HTR-8/SVneo (cell line): ENCODE measurements at places on chromosomes 12 and 14.
A peak's percentile ranks its signal among the peaks of the same experiment; 100 is the strongest.

DNA sequence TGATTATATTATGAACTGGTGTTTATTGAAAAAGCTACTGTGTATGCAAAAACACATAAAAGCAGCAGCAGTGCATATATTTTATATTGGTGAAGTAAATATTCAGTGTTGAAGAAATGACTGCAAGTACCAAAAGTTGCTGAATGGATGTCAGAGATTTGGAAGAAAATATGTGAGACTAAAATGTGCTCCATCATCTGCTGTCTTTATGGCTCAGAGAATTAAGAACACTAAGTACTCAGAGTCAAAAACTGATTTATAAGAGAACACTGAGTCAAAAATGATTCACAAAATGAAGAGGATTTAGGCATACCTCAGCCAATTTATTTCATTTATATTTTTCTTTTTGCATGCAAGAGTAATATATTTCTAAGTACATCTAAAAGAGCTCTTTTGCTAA lies 86.3 kb upstream of the PDZRN4 start:
- no peak for DNase-seq

DNA sequence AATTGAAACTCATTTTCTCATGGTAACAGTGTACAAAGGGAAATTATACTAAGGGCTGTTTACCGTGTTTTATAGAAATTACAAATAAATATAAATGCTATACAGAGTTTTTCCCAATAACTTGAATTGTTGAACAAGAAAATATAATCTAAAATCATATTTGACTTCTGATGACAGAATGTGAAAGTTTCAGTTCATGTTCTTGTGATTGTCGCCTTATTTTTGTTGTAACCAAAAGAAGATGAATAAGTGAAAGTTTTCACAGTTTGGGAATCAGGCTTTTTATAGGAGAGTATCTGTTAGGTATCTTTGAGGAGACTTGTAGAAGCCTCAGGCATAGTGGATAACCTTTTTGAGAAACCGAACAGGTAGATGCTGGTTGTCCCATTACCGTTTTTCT lies 28.1 kb downstream of the ANO6 start:
- no peak for DNase-seq

DNA sequence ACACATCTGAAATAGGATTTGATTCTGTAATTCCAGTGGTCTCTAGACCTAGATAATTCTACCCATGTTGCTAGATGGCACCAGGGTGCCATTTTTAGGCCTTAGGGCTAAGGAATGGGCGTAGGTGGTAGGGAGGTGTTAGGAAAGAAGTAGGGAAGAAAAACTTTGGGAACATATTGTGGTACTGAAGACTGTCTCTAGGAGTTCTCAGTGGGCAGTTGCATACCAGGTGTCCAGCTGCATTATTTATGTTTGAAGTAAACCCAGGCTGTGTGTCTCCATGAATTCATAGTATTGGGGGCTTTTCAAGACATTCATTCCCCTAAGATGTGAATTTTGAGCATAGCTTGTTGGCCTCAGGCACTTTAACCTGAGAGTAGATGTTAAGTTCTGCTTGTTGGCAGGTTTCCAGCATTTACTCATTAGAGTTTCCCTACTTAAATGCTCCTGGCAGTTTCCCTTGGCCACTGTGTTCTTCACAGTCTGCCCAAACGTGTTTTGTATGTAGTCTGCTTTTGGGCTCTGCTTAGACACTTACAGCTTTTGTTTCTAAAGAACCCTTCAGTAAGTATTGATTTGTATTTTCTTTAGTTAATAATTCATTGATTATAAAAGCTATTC lies 31.5 kb upstream of the CCT2 start:
- peak; percentile 35 for DNase-seq

DNA sequence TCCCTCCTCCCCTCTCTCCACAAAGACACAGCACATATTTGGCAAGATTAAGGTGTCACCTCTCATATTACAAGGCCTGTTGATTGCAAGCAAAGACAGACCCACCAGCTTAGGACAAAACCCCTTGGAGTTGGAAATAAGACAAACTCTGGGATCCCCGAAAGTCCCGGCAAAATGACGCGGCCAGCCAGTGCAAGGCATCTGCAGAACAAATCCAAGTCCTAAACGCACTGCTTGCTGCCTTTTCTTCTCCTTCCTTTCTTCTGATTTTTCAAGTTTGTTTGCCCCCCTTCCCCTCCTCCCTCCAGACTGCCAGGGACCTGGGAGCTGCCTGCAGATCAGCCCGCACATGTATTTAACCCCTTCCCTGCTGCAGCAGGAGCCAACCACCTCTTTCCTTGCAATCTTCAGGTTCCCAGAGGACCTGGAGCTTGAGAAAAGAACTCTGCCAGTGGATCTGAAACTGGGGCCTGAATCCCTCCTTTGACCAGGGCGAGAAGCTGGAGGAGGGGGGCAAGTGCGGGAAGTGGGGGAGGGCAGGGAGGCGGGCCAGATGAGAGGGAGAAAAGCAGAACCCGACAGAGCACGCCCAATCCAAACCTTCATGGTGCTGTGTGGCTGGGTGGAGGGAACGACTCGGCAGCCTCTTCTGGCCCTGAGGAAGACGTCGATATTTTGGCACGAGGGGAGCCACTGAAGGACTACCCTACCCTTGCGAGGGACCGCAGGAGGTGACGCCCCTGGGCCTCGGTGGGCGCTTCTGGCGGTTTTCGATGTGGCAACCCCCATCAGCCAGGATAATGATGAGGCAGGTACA lies 2.0 kb upstream of the NTF3 start:
- no peak for DNase-seq
